ENCODE measurements at places on chromosomes 7 and 10.

- no peak for DNase-seq
Observed at GRCh38 chr7:22470981-22471380, 29.0 kb downstream of the STEAP1B start.

DNA sequence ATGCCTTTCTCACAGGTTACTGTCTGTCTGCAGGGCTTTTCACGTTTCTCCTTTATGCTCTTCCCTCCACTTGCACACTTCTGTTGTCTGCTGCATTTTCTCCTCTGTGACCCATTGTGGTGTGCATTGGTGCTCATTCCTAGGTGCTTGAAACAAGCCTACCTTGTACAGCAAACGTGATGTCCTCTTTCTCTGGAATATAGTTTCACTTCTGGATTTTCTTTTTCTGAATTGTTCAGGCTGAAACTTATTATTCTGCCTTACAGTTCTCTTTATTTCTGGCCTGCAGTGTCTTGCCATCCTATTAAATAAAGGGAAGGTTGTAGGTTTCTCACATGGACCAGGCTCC is 128.8 kb upstream of the SAMD8 start:
- no peak for DNase-seq

DNA sequence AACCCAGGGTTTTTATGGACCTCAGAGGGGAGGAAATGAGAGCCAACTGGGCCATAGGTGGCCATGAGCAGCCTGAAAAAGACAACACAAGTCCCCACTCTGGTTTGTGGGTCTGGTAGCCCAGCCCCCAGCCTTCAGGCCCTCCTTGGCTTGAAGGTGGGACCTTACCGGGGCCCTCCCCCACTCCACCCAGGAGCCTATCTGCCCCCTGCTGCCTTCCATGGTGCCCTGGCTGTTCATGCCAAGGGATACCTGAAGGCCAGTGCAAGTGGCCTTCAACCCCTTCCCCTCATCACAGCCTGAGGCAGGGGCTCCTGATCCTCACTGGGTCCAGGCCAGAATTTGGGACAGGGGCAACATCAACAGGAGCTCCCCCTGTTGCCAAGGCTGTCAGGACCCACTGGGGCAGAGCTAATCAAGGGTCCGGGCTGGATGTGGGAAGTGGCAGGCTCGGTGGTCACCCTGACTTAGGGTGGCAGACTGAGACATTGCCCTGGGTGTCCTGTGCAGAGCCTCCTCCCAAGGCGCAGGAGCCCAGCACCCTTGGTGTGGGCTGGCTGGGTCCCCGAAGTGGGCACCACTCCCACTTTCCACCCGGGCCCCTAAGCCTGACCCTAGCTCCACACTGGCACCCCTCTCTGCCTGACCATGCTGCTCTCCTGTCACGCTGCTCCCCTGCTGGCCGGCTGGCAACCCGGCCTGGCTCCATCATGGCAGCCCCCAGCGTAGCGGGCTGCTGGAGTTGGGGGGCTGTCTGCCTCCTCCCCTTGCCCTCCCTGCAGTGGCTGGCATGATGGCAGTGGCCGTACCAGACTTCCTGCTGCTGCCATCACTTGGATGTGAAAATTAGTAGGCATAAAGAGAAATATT is 6.4 kb downstream of the WDFY4 start:
- DNase-seq, result no peak

DNA sequence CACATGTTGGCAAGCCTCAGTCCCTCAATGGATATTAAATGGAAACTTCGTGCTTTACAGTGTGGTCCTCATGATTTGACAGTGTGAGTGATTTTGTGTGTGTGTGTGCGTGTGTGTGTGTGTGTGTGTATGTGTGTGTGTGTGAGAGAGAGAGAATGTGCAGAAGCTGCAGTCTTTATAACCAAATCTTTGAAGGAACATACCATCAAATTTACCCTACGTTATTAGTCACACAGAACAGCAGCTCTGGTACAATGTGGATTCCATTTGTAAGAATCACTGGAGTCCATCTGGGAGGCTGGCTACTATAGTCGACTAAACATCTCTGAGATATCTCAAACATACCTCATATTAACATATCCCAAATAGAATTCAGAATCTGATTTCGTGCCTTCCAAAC is 928.0 kb upstream of the POT1 start:
- DNase-seq, result no peak

DNA sequence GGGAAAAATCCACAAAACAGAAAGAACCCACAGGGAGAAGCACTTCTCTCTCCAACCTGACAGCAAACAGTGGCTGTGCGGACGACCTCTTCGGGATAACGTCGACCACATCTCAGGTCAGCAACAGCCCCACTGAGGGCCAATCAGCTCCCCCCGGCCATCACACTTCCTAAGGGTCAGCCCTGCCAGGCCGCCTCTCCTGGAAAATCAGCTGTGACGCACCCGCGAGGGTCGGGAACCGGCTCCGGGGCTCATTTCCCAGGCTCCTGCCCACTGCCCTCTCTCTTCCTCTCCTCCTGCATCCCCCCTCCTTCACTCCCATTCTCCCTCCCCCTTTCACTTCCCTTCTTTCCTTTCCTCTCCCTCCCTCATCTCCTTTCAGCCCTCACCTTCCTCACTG is 118.3 kb downstream of the DIP2C start:
- no peak for DNase-seq

- no peak for DNase-seq
Observed at GRCh38 chr10:7642491-7643011, 24.2 kb downstream of the ITIH5 start.

DNA sequence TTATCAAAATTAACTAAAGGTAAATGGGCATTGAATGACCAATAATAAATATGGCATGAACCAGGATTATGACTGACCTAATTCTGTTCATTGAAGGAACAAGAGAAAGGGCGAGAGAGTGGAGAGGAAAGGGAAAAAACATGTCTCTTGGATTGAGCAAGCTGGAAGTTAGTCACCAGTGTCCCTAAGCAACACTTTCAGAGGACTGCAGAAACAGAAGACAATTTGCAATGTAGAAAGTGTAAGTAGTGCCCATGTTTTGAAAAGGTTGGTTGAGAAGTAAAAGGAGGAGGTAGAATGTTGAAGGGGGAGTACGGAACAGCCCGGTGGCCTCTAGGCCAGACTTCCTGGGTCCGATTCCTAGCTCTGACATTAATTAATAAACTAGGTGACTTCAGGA is 94.6 kb downstream of the FAS start:
- no peak for DNase-seq

DNA sequence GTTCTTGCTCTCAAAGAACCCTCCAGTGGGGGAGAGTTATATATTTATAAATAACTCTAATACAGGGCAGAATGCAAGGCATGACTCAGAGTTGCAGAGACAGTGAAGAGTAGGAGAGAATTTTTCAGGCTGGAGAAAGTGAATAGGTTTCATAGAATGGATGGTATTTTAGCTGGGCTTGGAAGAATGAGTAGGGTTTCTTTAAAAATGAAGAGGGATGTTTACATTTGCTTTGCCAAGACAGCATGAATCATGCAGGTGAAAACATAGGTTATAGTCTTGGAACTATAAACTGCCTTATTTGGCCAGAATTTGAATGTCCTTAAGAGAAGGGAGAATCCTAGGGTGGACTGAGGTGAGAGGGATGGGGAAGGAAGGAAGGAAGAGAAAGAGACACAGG is 124.8 kb downstream of the CPED1 start:
- DNase-seq, result no peak

DNA sequence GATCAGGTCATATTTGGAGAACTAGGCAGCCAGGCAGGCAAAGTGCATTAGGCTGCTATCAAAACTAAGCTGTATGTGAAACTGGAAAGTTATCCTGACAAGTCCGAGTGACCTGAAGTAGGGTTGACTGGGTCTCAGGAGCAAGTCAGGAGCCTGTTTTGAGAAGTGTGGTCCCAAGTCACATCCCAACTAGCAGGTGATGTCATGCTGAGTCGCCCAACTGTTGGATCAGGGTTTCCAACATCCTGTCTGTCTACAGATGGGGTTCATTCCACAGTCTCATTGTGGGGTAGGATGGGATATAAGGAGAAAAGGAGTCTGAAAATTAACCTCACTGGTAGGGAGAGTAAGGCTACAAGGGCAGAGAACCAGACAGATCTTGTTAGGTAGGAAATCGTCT is 27.0 kb downstream of the SLC26A4 start:
- no peak for DNase-seq

- no peak for DNase-seq
Observed at GRCh38 chr7:140029072-140029471, 33.7 kb downstream of the PARP12 start.

GRCh38 chr10:106402458-106402857 is 762.0 kb downstream of the SORCS1 start:
- DNase-seq, result no peak

DNA sequence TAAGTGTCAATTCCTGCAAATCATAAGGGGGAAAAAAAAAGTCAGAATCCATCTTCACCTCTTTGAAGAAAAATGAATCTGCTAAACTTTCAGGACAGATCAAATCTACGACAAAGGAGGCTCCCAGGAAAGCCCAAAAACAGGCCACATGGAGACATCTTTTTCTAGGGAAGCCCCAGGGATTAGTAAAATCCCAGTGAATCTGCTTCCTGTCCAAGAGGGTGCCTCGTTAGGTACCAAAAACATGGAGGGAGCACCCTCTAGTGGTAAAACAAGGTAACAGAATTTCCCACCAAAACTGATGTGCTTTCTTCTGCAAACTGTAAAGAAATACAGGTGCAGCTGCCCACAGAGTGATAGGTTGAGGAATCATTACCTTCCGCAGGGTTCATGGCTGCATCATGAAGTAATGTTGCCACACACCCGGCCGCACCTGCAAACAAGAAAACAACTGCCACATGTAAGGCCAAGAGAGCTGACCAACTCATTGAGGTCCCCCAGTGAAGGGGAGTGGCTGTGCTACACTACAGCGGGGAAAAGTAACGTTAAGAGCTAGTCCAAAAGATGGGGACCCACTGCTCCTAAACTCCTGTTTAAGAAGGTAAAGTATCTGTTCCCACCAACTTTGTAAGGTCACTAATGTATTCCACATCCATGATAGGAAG is 7.9 kb downstream of the SLC25A28 start:
- DNase-seq, result peak; percentile 31

DNA sequence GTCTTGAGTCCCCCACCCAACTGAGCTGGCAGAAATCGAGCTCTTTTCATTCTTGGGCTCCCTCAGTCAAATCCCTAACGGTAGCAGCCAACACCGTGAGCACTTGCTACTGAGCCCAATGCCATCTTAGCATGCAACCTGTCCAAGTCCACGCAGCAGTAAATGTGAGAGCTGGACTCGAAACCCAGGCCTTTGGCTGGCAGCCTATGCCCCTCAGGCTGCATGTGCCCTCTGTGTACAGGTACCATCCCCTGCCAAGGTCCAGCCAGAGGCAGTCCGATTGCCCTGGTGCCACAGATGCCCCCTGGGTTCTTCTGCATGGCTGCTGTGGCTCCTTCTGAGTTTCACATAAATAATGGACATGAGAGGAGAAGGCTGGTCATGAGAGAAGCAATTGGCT is 1.2 kb upstream of the TMEM273 start:
- DNase-seq, result no peak

DNA sequence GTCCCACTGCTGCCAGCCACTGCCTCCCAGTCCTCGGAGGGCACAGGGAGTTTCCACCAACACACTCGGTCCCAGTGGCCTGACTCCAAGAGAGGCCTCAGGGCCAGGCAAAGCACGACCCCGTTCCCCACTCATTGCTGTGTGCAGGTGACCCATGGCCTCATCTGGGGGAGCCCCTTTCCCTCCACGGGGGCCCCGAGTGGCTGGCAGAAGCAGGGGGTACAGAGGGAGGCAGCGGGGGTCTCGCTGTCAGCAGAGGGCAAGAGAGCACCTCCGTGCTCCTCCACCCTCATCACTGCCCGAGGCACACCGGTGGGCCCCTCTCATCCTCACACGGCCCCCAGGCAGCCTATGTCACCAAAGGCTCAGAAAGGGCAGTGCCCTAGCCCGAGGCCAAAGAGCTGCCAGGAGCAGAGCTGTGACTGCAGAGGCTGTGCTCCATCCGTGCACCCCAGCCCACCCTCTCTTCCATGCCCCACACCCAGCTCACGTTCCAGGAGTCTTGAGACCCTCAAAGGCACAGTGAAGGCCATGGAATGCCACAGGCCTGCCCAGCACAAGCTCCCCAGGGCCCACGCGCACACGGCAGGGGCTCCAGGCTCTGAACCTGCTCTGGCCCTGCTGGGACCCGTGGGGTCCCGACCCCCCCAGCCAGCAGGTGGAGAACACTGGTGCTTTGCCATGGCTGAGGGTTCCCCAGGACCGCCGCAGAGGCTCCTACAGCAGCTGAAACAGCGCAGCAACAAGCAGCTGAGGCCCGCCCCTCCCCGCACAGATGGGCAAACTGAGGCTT is 25.9 kb downstream of the MICALL2 start:
- no peak for DNase-seq

- no peak for DNase-seq
Observed at GRCh38 chr10:128050936-128051335, 75.3 kb downstream of the MKI67 start.

DNA sequence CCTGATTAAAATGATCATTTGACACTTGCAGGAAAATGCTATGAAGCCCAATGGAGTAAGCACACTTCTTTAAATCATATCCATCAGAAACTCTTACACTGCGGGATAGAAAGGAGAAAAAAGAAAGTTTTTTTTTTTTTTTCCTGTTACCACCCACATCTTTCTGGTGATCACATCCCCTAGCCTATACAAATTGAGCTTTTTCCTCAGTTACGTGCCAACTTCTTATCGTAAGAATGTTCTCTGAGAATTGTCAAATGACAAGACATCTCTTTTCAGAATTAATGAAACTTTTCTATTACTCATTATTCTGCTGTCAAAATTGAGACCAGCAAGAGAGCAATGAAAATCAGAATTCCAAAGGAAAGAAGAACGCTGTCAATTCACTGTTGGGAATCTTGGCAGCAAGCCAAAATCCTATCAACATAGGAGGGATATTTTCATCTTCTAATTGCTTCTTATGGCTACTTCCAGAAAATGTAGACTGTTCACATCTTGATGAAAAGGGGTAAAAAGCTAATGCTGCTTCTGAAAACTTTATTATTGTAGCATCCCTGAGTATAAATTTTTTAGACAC is 179.5 kb downstream of the ADAM12 start:
- no peak for DNase-seq

DNA sequence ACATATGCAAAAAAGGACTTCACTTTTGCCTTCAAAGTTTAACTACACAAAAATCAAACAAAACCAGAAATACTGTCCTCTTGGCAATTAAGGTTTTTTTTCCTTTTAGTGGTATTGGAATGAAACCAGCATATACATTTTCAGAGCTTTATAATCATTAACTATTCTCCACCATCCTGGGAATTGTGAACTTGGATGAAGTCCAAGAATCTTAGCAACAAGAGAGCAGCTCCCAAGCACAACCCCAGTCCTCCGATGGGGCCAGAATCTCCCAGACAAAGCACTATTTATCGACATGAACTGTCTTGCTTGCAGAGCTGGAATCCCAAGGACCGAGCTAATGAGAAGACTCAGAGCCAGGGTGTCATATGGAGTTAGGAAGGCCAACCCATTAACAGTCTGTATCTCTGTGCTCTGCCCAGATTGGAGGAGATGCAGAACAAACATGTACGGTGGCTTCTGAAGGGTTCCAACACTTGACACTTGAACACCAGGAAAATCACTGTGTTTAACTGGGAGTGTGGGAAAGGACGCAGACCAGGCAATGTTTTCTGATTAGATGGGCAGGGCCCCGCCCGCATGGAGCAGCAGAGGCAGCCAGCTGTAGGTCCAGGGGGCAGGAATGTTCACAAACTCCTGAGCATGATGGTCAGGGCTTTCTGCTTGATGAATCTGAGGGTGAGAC is 35.5 kb downstream of the PPP1R3C start:
- no peak for DNase-seq

GRCh38 chr7:134891696-134892678 is 94.3 kb upstream of the AGBL3 start:
- DNase-seq, result no peak
